ENCODE measurements at places on chromosomes 5 and 9.

- DNase-seq, result no peak
Observed at GRCh38 chr5:96110300-96110699, 148.6 kb upstream of the ELL2 start.

DNA sequence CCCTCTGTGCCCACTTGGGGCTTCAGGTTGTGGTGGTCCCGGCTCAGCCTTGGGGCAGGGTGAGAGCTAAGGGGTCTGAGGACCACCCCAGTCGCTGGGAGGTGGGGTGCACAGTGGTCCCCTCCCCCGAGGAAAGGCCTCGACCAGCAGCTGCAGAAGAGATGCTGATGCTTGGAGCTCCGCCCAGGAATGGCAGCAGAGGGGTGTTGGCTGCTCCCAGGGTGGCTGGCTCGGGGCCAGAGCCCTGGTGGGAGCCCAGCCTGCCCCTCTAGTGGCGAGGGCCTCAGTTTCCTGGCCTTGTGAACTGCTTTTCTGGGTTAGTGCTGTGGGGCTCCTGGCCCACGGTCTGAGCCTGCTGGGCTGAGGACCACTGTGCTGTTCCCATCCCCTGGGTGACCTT is 1.2 kb downstream of the DIPK1B start:
- no peak for DNase-seq

DNA sequence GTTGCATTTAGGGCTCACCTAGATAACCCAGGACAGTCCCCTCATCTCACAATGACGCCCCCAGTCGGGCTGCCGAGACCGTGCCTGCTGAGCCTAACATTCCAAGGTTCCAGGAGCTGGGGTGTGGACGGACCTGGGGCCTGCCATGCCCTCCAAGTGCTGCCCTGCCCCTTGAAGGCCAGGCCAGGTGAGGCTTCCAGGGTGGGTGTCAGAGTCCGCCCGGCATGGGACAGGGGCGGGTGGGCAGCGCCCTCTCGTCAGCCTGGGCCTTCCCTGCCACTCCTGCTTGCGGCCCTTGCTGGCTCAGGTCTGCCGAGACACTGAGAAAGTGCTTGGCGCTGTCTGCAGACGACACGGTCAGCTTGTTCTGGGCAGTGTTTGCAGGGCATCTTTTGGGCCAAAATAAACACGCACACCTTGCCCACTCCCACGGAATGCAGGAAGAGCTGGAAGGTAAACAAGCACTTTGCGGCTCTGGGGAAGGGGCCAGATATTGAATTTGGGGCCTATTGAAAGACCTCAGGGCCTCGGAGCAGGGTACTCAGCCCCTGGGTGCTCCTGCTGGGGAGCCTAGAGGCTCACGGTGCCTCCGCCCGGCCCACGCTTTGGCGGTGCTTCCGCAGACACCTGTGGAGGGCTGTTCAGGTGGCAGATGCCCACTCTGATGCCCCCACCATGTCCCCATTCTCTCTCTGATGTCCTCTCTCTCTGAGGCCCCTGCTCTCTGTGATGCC is 4.2 kb upstream of the SCGB3A1 start:
- DNase-seq, result no peak

DNA sequence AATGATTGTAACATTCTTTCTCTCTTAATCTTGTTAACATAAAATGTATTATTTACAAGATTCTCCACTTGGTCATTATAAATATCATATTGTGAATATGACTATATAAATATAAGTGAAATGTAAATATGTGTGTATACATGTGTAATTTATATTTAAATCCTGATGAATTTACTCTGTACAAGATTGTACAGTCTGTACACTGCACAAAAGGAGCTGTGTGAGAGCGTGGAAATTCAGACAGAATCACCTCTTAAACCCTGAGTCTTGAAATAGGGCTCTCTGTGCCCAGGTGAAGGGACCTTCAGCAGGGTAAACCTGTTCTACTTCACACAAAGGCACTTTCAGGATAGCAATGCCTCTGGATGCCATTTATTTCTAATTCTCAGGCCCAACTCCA is 456.0 kb downstream of the SEMA5A start:
- DNase-seq, result no peak

DNA sequence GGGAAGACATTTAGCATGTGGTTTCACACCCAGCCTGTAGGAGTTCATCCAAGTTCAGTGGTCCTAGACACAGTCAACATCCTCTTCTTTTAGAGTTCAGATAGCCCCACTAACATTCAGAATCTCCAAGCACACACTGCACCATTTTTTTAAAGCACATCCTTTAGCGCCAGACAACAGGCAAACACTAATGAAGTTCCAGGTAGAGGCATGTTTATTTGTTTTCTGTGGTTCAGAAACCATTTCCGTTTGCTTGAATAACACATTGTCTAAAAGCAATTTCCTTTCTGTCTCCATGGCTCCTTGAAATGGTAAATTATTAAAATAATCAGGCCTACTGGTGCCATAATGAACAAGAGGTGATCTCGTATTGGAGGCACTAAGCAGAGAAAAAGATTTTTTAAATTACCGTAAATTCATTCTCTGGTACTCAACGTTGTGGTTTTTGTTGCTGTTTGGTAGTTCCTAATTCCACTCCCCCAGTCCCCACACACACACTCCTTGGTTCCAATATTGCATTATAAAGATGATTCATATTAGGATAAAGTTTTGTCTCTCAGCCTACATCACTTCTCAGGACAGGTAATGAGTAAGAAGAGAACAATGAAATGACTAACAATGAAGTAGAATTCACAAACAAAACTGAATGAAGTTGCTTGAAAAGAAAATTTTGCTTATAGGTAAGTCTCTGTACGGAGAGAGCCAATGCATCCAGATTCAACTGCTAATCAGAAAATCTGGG is 153.1 kb downstream of the PCSK1 start:
- DNase-seq, result peak; percentile 28

DNA sequence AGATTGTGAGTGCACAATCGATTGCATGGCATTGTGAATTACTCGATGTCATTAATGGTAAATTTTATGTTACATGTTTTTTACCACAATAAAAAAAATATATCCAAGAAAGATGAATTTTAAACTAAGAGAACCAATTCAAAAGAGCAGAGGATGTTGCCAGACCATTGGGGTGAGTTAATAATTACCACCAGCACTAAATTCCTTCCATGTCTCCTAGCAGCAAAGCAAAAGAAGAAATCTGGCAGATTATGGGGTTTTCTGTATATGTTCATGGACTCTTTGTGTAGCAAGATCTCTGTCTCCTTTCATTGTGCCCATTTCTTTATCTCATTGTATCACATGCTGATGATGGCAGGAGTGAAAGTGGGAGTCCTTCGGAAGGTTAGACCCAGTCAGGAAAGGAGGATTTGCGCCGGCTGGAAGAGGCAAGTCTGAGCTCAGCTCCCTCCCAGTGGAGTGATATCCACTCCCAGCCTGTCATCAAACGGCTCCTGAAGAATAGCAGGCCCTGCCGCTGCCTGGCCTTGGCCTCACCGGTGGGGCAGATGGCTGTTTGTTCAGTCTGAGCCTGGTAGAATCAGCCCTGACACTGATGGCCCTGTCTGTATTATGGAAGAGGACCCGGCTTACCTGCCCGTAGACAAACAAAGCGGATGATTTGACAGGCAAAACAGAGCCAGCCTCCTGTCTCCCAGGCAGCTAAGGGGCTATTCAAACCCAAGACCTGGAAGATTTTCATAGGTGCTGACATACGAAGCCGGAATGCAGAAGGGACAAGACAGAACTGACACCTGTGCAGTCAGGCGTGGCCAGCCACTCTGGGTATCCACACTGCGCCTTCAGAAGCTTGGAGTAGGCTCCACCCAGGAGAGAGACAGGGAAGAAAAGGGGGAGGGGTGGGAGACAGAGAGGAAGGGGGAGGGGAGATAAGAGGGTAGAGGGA is 21.9 kb upstream of the FOXE1 start:
- DNase-seq, result no peak

DNA sequence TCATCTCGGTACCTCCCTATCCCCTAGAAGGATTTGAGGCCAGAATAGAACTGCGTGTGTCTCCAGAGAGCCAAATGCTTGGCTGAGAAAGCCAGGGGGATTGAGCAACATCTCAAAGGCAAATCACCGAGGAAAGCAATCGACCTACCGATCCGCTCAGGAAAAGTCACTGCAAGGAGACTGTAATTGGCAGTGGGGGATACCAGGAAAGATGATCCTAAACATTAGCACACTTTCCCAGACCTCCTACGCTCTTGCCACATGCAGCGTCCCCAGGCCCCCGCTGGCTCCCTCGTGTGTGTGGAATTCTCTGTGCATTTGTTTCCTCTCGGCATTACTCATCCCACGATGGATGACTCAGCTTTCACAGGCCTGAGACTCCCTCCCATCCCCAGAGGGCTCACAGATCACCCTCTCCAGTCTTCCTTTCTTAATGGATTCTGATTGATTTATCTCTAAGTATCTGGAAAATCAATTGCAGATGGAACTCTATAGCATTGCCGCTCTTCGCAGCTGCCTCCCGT is 82.2 kb upstream of the ICE1 start:
- peak; percentile 96 for DNase-seq

DNA sequence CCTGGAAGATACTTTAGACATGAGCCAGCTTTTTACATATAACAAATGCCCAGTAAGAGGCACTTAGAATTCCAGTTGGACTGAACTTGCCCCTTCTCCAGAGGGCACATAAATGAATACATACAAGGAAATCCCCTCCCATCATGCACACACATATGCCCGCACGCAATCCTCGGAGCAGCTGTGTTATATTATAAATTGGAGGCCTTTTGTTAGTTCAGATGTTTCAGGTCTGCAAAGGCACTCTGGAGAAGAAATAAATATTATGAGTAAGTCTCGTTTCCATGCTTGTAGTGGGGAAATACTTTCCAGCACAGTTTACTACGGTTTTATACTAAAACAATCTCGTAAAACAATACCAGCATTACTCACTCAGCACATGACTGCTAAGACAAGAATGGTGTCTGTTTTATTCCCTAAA is 17.6 kb upstream of the MUSK start:
- peak; percentile 96 for DNase-seq

GRCh38 chr5:26432386-26432785 is 606.0 kb downstream of the CDH9 start:
- no peak for DNase-seq

GRCh38 chr5:56468277-56468676 is 235.1 kb upstream of the ANKRD55 start:
- DNase-seq, result no peak

- DNase-seq, result no peak
Observed at GRCh38 chr9:129456549-129457324, 164.2 kb downstream of the C9orf50 start.

DNA sequence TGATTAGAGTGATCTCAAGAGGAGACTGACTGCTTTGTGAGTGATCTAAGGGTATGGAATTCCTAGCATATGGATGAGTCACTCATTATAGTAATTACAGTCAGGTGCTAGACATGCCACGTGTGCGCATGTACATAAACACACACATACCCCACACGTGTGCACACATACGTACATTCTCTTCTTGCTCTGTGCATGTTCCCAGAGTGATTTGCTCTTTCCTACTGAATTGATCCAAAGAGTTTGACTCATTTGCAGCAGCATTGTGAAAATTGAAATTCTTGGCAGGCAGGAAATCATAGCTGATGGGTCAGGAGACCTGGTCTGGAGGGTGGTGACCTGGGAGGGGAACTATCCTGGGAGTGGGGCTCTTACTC is 63.8 kb downstream of the ANGPTL2 start:
- DNase-seq, result no peak

DNA sequence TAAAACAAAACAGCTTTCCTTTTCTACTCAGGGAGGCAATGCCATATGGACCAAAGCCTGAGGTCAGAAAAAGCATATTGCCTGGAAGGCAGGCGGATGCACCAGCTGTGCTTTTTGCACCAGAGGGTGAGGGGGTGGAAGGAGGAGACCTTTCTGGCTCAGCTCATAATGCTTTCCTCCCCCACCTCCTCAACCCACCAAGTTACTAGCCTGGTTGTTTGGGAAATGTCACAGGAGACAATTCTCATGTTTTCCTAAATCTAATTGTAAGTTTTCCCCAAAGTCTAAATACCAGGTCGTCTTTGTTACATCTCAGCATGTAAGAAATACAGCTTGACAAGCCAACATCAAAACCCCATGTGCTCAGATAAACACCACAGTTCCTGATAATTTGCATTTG is 72.6 kb upstream of the DMRTA1 start:
- DNase-seq, result no peak

DNA sequence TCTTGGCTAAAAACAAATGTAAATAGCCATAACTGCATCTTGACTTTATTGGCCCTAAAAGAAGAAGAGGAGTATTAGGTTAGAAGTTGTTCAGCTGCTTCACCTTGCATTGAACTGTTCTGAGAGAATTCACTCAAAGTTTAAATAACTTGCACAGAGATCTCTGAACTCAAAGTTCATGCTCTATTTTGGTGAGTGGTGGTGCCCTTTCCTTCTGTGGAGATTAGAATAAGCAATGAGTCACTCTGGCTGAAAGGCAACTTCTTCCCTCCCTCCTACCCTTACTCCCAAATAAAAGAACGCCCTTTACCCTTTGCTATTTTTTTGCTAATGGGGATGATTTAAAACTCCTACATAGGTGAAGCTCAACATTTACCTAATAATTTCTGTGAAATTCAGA is 48.9 kb downstream of the ERMP1 start:
- no peak for DNase-seq

DNA sequence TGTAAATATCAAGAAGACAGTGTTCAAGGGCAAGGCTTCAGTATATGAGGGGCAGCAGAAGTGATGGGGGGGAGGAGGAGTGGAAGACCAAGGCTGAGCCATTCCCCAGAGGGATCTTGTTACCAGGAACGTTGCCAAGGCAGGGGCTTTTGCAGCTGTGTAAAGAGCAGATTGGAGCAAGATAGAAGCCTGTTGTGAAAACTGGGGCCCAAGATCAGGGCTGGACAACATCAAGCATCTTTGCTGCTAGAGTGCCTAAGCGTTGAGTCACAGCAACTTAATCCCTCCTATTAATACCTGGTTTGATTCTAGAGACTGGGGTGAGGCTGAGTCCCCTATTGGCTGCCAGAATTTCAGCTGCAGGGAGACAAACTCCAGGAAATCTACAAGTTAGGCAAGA is 18.4 kb upstream of the ERCC6L2 start:
- peak; percentile 72 for DNase-seq

GRCh38 chr5:131042021-131042789 is 122.9 kb downstream of the HINT1 start:
- no peak for DNase-seq
